Effector memory CD8-positive, alpha-beta T cell (primary cell): ENCODE measurements at places on chromosomes 7 and 10.

- DNase-seq, result no peak
Observed at GRCh38 chr7:11127988-11128387, 154.3 kb downstream of the PHF14 start.

DNA sequence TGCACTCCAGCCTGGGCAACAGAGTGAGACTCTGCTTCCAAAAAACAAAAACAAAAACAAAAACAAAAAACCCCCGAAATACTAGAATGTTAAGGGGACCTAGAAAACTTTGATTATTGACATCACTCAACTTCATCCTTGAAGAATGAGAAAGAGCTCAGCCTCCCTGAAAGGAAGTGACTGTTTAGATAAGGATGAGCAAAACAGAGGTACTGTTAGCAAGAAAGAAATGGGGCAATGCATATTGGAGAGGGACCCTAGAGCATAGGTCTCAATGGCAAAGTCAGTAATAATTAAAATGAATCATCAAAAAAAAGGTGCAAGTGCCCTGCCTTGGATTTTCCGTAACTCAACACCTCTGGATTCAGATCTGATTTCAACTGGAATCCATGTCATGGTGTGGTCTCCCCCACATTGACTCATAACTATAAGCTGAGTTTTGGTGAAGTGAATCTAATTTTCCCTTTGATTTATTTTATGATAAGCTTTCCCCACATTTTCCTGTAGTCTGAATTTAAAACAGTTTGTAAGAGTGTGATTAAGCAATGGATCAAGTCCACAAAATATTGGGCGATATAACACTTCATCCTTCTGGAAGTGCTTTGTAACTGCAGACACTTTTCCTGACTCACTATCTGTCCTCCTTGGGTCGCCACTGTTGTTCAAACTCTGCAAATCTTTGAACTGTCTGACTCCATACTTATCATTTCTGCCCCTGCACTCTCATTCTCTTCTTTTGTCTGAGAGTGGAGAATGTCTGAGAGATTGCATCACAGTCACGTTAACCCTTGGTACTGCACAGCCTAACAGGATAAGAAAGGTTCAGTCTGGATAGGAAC lies 224.8 kb upstream of the LYZL1 start:
- DNase-seq, result no peak

DNA sequence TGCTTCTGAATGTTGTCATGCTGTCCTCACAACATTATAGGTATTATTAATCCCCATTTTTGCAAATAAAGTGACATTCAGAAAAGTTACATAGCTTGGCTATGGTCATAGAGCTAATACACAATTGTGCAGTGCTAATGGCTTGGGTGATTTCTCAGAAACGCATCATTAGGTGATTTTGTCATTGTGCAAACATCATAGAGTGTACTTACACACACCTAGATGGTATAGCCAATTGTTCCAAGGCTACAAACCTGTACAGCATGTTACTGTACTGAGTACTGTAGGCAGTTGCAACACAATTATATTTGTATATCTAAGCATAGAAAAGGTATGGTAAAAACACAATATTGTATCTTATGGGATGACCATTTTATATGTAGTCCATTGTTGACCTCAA lies 91.0 kb downstream of the BTAF1 start:
- no peak for DNase-seq

DNA sequence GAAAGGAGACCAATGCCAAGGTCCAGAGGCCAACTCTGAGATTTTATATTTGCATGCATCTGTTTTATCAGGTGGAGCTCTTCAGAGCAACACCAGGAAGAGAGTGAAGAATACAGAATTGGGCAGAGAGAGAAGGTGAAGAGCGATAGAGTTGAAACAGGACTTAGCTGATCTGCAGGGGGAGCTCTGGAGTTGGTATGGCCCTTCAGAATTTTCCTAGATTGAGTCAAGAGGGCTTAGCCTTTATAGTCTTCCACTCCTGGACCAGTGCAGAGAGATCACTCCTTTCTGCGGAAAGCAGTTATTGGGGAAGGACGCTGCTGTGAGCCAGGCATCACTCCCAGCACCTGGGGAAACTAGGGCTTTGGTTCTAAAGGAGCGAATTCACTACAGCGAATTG lies 105.0 kb upstream of the DGKB start:
- DNase-seq, result no peak

- DNase-seq, result no peak
Observed at GRCh38 chr7:115340828-115341227, 418.9 kb downstream of the MDFIC start.

DNA sequence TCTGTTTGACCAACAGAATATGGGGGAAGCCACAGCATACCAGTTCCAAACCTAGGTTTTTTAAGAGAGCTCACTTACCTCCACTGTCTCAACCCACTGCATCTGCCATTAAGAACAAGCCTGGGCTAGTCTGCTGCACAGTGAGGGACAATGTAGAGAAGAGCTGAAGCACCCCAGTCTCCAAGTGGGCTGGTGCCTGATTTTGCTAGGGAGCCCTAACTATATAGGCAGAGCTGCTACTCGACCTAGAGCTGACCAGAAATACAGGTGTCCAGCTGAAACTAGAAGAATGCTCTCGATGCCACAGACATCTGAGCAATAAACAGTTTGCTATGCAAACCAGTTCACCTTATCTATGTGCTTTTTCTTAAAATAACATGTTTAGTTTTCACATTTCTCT lies 106.9 kb upstream of the BET1 start:
- DNase-seq, result no peak

GRCh38 chr7:155324012-155324917 lies 26.6 kb downstream of the INSIG1 start:
- DNase-seq, result no peak

- no peak for DNase-seq
Observed at GRCh38 chr10:4343873-4344272, 482.1 kb upstream of the AKR1E2 start.

DNA sequence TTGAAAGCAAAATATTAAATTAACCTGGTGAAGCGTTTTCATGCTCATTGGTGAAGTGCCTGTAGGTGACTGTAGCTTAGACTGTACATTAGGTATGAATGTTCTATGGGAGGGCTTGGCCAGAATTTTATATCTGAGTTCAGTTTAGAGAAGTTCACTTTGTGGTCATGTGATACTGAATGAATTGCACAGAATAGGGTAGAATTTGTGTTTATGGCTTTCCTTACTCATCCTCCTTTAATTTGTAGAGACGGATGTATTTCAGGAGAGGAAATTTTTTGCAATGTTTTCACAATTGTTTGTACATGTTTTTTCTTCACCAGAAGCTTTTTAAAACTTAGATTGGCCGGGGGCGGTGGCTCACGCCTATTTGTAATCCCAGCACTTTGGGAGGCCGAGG lies 32.3 kb downstream of the REEP3 start:
- no peak for DNase-seq
